ENCODE measurements at places on chromosomes 5 and 9.
A peak's percentile ranks its signal among the peaks of the same experiment; 100 is the strongest.

DNA sequence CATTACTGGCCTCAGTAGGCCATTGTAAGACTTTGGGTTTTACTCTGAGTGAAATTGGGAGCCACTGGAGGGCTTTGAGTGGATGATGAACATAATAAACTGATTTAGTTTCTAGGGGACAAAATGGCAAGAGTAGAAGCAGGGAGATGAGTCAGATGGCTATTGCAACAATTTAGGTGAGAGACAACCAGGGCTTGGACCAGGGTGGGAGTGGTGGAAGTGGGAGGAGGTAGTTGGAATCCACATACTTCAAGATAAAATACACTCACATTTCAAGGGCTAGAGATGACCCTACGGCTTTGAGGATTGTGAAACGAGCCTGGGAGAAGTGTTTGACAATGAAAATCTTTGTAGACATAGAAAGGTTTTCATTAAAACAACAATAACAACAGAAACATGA is 136.3 kb downstream of the ACTBL2 start:
- DNase-seq: no peak

DNA sequence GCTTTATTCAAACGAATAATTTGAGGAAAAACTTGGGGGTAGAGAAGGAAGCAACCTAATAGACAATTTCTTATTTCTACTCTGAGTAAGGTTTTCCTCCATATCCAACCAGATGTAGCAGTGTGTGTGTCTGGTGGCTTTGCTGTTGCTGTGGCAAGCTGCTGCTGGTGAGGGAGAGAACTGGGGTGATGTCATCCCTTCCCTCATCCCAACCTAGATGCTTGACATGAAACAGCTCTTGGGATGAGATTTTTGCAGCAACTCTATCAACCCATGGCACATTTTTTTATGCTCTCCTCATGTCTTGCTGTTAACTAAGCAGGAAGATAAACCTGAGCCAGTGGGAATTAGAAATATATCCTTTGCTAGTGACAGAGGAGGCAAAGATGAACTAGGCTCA is 135.8 kb downstream of the PCSK1 start:
- DNase-seq: peak; percentile 85

DNA sequence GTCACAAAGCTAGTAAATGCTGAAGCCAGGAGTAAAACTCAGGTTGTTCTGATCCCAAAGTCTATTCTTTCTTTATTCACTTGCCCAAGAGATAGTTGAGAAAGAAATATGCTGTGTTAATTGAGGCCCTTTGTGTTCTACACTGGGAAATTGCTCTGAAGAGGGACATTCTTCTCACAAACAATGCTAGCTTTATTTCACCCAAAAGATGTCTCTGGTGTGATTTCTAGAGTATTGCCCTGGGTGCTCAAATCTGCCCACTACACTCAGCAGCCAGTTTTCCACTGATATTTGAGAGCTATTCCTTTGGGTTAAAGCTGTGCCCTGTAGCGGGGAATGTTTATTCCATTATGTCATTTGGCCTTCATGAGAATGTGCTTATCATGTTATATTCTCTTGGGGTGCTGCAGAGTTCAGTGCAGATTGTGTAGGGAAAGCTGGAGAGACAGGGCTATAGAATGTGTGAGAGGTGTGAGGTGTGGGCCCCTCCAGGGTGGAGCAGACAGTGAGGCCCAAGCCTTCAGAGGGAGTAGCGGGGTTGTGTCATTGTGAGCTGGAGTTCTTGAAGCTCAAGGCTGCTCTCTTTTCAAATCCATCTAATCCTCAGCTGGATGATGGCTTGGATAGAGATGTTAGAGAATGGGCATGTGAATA is 21.0 kb upstream of the C5orf63 start:
- DNase-seq: no peak

- DNase-seq: no peak
Measured at GRCh38 chr5:54848581-54848980, 136.8 kb downstream of the ESM1 start.

GRCh38 chr9:36166168-36166927 is 2.8 kb upstream of the CCIN start:
- DNase-seq: no peak

DNA sequence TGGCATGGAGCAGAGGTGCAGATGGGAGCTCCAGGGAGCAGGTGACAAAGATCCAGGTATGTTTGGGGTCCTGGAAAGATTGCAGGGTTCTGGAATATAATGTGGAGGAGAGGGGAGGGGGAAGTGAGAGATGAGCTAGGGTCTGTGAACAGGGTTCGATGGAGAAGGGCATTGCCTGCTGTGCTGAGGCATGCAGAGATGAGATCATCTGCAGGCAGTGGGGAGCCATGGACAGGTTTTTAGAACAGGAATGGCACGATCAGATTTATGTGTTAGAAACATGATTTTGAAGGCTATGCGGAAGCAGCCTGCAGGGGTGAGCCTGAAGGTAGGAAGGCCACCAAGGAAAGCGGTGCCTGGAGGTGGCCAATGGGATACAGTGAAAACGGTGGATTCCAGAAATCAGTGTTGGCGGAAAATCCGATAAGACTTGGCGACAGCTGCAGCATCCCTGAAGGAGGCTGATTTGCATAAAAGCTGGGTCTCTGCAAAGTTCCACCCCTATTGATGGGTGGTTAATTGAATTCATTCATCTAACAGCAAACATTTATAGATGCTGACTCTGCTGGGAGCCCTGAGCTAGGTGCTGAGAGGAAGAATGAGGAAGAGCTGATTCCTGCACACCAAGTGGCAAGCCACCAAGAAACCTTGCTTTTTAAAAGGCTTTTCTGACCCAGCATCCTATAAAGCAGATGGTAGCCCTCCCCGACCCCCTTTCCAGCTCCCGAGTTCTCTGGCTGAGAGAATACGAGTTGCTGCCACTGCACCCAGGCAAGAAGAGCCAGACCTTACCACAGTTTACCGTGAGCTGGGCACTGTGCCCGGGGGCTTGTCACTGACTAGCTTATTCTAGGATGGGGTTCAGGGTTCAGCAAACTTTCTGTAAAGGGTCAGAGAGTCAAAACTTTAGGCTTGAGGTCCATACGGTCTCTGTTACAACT is 139.2 kb upstream of the SMIM23 start:
- DNase-seq: no peak

DNA sequence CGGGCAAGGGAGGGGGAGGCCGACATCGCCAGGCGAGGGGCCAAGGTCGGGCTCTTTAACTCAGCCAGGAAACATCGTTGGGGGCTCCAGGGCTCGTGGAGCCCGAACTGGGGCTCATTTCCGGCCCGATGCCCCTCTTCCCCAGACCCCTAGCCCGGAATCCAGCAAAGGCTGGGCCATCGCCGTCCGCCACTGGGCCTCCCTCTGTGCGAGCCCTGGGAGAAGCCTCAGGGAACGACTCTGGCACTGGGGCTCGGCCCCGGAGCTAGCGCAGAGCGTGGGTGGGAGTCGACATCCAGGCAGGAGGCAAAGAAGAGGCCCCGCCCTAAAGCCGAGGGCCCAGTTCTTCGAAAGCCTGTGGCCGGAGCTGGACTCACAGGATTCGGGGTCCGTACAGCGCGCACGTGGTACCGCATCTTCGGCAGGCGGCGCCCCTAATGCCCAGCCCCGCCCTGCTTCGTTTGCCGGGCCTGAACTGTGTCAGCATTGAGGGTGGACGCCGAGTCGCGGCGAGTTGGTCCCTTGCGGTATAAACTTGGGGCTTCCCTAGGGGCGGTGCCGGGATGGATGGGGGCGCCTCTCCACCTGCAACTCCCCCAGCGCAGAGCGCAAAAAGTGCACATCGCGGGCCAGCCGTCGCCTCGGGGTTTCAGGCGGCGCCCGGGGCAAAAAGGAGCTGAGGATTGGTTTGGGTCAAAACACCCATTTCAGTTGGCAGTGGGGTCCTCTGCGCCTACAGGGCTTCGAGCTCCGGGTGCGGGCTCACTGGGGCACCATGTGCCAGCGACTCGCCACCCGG is 3.6 kb upstream of the PAX5 start:
- DNase-seq: no peak

- peak; percentile 34 for DNase-seq
Measured at GRCh38 chr5:14208071-14209021, 65.2 kb downstream of the TRIO start.

GRCh38 chr5:84292788-84293653 is 91.7 kb downstream of the EDIL3 start:
- DNase-seq: no peak

DNA sequence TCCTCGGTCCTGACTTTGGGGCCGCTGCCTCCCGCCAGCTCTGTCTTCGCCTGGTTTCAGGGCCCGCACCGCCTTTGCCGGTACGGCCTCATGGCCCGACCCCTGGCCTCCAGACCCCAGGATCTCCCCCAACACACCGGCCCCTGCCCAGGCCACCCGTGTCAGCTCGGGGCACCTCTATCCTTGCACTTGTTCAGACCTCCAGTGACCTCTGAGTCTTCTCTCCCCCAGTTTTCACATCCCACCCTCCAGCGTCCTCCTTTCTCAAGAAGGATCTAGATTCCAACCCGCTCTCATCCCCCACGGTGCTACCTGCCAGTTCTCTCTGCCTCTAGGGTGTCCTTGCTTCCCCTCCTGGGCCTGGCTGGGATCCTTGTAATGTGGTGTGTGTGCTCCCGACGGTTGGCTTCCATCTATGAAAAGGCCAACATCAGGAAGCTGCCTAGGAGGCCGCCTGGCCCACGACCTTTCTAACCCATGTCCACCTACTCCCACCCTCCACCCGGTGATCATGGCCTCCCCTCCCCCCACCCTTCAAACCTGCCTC is 61.1 kb downstream of the SPATA31C2 start:
- DNase-seq: no peak

DNA sequence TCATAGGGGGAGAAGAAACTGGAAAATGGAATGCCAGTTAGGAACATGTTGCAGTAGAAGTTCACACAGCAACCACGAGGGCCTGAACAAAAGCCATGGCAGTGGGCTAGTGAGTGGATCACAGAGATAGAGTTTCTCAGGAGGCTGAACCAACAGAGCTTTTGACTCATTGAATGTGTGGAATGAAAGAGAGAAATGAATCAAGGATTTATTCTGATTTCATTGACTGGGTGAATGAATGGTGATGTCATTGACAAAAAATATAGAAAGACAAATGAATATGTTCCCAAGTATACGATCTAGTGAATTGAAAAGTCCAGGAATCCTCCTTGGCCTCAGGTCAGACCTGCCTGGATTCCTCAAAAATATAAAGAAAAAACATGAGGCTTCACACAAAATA is 99.2 kb downstream of the ZNF462 start:
- no peak for DNase-seq

GRCh38 chr9:114050226-114050568 is 27.9 kb downstream of the AMBP start:
- DNase-seq: no peak

DNA sequence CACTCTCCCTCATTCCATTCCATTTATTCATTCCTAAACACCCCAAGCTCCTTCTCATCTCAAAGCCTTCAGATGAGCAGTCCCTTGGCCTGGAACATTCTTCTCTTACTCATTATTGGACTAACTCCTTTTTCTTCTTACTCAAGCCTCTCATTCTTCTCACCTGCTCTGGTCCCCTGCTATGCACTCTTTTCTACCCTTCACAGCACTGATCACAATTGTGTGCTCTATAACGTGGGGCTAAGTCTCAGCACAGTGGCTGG is 212.4 kb downstream of the MAPKAP1 start:
- no peak for DNase-seq

- no peak for DNase-seq
Measured at GRCh38 chr5:127400946-127401670, 110.5 kb downstream of the MEGF10 start.

Measured in BJ (cell line).